ENCODE measurements at places on chromosomes 6 and 20.

DNA sequence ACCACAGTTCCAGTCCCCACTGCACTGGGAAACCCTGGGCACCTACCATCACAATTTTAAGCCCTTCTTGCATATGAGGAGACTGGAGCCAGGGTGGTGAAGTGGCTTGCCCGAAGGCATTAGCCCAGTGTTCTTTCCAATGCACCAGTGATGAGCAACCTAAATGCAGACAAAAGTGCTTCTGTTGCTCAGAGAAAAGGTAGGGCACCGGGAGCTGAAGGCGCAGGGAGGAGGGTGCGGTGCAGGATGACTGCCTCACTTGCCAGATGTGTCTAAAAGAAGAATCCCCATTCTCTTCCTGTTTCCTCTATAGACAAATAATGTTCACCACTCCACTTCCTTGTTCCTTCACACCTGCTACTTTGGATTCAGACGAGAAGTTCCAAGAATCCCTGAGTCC, 86.5 kb downstream of the QRSL1 start:
- DNase-seq, result no peak

GRCh38 chr20:58630063-58630462, 21.0 kb upstream of the STX16 start:
- DNase-seq, result peak; percentile 67

- no peak for DNase-seq
Measured at GRCh38 chr20:61861858-61862257, 203.8 kb downstream of the TAF4 start.

GRCh38 chr20:51193066-51193772, 170.3 kb upstream of the KCNG1 start:
- no peak for DNase-seq

GRCh38 chr6:134870677-134871498, 79.0 kb downstream of the ALDH8A1 start:
- DNase-seq, result no peak

DNA sequence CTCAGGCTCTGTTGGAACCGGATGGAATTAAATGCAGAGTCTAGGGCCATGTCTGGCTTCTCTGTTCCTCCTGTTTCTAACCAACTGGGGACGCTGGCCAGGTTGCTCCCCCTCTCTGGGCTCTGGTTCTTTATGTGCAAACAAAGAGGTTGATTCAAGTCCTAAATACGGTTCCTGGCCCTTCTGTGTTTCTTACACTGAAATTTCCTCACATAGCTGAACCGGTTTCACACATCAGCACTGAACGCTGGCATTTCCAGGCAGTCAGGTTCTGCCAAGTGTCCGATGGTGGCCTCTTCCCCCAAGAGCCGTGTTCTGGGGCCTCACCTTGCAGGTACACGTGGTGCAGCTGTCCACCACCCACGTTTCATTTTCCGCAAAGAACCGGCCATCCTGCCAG, 13.5 kb downstream of the THBS2 start:
- no peak for DNase-seq

- peak; percentile 85 for DNase-seq
Measured at GRCh38 chr20:36439040-36439730, 102.1 kb upstream of the MYL9 start.

GRCh38 chr20:51803148-51803854, 980 bp upstream of the SALL4 start:
- no peak for DNase-seq

GRCh38 chr6:475314-475713, 83.8 kb downstream of the IRF4 start:
- DNase-seq, result no peak
